NCI-H524 treated with DMSO at 0.1 percent for 48 hours (cell line): ENCODE measurements at places on chromosomes 7 and 10.

- DNase-seq = no peak
Measured at GRCh38 chr10:50582766-50583762, 40.7 kb downstream of the SGMS1 start.

- DNase-seq = no peak
Measured at GRCh38 chr7:2668401-2668800, 19.6 kb upstream of the AMZ1 start.

DNA sequence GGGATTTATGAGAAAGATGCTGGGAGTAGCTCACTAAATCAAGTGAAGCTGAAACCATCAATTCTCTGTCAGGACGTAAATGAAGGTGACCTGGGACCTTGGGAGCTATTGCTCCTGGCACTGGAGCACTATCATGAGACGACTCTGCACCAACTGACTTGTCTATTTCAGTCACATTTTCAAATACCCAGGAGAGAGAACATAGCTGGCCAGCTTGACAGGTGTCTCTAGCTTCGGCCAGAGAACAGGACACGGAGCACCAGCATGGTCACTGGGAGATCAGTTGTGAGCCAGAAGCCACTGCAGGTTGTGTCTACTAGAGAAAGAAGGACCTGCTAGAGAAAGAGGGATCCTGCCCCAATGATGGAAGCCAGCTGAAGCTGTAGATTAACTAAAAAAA, 17.4 kb upstream of the ATOH7 start:
- no peak for DNase-seq

DNA sequence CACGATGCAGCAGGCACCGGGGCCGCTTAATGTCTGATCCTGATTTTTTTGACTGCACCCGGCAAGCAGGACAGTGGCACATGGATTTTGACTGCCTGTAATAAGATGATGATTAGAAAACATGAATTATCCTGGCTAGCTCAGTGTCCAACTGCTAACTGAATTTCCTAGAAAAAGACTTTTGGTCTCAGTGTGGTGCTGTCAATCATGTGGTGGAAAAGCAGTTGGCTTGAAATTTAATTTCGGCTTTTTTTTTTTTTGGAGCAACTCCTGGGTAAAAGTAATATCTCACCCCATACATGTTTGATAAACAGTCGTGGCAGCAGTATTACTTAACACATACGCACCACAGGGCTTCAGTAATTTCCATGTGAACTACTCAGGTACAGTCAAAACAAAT, 227.7 kb downstream of the FANK1 start:
- no peak for DNase-seq

- no peak for DNase-seq
Measured at GRCh38 chr10:73971636-73972354, 26.1 kb upstream of the VCL start.

- DNase-seq = no peak
Measured at GRCh38 chr10:100909501-100910263, 3.1 kb upstream of the SLF2 start.

DNA sequence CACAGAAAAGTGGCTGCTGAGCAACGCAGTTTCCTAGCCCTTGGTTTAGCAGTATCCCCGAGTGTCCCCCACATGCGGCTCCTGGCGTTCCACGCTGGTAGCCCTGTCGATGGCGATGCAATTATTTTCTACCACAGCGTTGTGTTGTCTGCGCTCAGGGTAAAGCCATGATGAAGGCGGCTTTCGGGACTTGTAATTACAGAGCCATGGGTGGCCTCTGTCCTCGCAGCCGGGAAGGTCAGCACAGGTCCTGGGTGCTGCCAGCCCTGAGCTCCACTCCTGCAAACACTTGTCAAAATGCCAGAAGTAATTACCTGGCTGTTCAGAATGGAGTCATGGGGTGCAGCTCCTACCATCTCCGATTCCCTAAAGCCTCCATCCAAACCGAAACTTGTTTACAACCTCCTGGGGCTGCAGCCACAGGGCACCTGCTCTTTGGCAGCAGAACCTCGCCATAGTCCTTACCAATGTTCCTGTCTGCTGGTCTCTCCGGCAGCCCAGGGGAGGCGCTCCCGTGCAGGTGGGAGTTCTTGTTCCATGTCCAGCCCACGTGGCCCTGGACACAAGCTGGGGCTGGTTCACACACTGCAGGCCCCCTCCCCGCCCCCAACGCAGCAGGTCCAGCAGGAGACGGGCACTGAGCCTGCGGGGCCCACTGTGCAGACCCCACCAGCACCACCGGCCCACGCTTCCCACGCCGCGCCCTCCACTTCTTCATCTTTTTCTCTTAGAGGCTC, 512.6 kb downstream of the PTPRN2 start:
- no peak for DNase-seq

- no peak for DNase-seq
Measured at GRCh38 chr7:155343661-155344121, 46.0 kb downstream of the INSIG1 start.

GRCh38 chr10:122554131-122555036, 6.2 kb upstream of the DMBT1 start:
- no peak for DNase-seq

GRCh38 chr7:105532709-105533460, 884 bp downstream of the RINT1 start:
- no peak for DNase-seq

DNA sequence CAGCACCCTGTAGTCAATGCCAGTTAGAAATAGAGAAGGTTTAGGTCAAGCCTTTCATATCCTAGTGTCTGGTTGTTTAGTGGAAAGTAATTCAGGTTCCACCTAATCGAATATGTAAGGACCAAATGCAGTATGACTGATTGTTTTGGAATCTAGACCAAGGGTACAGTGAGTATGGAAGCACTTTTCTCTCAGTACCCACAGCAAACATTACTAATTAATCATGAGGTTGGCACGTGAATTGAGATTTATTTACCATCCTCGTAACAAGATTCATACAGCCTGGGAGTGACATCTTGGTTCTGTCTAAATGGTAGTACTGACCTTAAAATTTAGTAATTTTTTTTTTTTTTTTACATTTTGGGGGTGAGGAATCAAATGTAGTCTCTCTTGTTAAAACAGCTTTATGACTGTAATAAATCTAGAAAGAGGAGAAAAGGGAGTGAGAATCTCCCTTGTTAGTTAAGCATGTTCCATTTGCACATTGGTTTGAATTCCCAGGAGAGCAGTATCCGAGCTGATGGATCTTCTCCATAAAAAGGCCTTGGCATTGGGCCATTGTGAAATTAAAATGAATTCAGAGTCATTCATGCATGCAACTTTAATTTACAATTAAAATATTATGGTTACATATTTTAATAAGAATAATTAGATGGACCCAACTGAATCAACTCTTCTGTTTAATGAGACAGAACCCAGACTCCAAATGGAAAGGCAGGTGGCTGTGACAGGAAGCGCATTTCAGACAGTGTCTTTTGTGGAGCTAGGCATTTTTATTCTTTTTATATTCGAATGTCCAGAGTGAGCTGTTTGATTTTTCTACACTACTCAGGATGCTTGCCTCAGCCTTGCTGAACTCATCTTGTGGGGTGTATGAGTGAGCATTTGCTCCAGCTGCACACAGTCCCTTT, 57.6 kb downstream of the SNX10 start:
- no peak for DNase-seq

DNA sequence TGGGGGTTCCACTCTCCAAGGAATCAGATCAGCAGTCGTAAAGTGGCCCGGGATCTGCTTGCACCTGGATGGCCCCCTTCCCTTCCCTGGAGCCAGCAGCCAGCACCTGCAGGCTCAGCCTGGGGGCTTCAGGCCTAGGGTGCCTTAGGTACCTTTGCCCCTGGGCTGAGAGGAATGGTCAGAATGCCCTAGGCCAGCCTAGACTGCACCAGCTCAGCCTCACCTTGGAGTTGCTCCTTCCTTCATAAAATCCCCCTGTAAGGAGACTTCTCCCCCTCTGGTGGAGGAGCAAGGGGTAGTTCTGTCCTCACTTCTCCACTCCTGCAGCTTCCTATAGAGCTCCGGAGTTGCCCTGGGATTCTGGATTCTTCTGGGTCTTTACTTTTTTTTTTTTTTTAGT, 32.4 kb upstream of the LBX1 start:
- DNase-seq = no peak

- DNase-seq = no peak
Measured at GRCh38 chr7:41912851-41913567, 210.1 kb upstream of the INHBA start.

DNA sequence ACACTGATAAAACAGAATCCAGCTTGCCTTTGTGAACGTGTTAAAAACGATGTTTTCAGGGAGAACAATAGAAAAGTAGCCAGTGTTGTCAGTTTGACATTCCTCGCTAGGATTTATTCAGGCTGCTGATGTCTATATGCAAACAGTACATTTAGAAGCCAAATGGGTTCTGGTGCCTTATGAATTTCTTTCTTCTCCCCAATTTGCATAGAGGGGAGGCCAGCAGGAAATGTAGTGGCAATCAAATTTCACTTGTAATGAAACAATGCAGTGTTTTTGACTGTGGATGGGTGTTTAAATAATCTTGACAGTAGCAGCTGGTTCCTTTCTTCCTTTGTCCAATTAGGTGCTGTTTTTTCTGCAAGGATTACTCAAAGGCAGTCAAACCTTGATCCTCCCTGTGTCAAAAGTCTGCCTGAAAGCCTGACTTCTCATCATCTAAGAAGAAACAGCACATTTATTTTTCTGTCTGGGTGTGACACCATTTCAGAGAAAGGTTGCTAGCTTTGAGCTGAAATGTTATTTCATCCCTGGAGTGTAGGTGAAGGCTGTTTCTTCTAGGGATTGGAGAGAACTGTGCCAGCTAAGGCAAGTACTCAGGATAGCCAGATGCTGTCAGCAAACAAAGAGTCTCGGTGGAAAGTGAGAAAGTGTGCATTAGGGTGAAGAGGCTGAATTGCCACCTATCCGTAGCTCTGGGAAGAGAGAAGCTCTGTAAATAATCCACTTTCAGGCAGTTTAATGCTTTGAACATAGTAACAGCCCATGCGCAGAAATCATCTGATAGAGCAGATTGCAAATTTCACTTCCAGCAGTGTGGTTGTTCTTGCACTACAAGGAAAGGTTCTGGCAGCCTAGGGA, 36.6 kb upstream of the ZNRF2 start:
- peak; percentile 56 for DNase-seq

- DNase-seq = peak; percentile 79
Measured at GRCh38 chr7:109864230-109864629, 1226.7 kb upstream of the LRRN3 start.

DNA sequence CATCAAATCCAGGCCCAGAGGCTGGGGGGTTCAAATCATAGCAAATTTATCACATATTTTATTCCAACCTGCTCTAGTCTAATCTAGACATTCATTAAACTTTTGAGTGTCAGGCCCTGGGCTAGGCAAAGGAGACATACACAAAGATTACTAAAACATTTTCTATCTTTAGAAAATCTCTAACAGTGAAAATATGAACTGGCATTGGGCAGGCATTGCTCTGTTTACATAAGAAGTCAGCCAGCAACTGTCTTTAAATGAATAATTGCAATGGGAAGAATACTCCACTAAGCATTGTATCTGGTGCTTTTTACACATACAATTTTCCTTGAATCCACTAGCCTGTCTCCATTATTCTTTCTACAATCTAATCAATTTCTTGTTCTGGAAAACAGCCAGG, 222.5 kb upstream of the LRRN3 start:
- DNase-seq = no peak

- no peak for DNase-seq
Measured at GRCh38 chr7:146346096-146346495, 229.5 kb downstream of the CNTNAP2 start.

DNA sequence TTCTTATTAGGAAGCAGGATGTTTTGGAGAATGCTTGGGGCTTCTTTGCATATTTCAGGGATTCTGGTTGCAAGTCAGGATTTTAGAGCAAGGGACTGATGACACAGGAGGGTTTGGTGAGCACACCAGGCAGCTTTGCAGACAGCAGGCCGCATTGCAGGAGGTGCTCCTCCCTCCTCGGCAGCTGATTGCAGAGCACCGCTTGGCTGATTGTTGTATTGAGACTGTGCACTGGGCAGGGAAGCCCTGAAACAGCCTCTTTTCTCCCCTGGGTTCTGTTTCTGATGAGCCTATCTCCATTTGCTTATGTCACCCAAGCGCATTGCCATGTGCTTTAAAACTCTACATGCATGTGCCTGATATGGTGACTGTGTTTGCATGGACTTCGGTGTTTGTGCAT, 769.6 kb downstream of the GRID1 start:
- no peak for DNase-seq

DNA sequence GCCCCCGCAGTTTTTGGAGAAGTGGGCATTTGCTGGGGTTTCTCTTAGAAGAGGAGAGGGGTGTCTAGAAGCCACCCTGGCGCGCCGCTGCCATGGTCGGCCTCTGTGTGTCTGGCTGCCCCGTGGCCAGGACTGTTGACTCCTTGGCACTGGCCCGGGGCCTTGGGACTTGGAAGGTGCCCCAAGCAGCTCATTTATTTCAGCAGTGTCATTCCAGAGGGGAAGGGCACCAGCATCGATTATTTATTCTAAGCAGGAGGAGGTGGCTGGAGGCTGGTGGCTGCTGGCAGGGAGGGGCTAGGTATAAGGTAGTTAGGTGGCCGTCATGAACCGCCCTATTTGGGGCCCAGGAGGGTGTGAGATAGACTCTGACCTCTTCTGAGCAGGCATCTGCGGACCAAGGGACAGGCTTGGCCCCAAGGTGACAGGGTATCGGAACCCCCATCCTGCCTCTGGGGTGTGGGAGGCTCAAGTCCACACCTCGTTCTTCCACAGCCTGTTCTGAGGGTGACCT, 1.6 kb downstream of the GTF2IRD1 start:
- DNase-seq = no peak

DNA sequence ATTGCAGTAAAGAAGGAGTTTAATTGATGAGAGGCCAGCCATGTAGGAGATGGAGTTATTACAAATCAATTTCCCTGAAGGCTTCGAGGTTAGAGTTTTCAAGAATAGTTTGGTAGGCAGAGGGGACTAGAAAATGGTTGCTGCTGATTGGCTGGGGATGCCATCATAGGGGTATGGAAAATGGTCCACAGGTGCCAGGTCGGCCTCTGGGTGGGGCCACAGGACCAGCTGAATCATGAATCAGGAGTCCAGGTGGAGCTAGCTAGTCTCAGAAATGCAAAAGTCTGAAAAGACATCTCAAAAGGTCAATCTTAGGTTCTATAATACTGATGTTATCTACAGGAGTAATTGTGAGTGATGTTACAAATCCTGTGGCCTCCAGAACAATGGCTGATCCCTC, 714.0 kb upstream of the GHITM start:
- no peak for DNase-seq

- no peak for DNase-seq
Measured at GRCh38 chr7:50662041-50662694, 97.0 kb upstream of the DDC start.

DNA sequence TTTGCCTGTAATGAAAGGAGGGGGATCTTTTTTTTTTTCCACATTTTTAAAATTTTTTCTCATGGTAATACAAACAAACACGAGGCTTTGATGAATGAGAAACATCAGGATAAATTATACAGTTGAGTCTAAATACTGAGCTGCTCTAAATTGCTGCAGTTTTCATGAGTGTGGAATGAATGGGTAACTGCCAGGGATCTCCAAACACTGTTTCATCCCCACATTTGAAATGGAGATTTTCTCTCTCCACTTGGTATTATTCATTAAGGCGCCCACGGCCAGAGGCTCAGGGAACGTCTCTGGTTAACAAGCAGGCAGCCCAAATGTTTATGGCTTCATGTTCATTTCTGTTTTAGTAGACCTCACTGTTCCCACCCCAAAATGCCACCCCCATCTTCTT, 717.1 kb downstream of the GRID1 start:
- no peak for DNase-seq

GRCh38 chr10:66982792-66983474, 57.1 kb downstream of the LRRTM3 start:
- no peak for DNase-seq
